ENCODE measurements at places on chromosomes 2 and 18.

- no peak for DNase-seq
- H3K4me1 ChIP-seq, result peaks cover 48% of the 10 kb centered on the region
- no peaks in the 10 kb centered on the region for H3K36me3 ChIP-seq
- H3K27me3 ChIP-seq, result no peaks in the 10 kb centered on the region
- no peak overlapping the region for H3K4me3 ChIP-seq
Measured at GRCh38 chr2:105798595-105798994, 53.9 kb downstream of the NCK2 start.

GRCh38 chr2:203574824-203575223 lies 39.7 kb upstream of the RAPH1 start:
- no peaks in the 10 kb centered on the region for H3K27me3 ChIP-seq
- no peak overlapping the region for H3K4me3 ChIP-seq
- no peaks in the 10 kb centered on the region for H3K36me3 ChIP-seq
- no peak overlapping the region for H3K27ac ChIP-seq

- H3K27me3 ChIP-seq, result no peaks in the 10 kb centered on the region
- H3K4me1 ChIP-seq, result no peaks in the 10 kb centered on the region
- H3K36me3 ChIP-seq, result no peaks in the 10 kb centered on the region
- no peak overlapping the region for H3K4me3 ChIP-seq
- DNase-seq, result no peak
Measured at GRCh38 chr18:31267823-31268481, 50.0 kb upstream of the DSG1 start.

DNA sequence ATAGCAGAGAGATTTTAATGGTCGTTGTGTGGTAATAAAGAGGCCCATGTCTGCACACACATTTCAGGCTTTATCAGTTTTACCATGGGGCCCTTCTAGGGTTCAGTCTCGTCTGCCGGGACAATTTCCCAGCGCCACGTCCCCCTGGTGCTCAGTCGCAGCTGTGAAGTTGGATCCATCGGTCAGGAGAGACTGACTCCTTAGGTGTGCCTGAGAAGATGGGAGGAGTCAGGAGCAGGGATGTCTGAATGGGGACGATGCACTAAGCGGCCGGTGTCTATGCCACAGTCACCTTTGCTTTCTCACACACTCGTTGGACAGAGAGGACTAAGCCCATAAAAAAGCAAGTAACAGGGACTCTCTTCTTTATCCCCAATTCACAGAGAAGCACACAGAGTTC lies 71.4 kb downstream of the TWIST2 start:
- no peak overlapping the region for H3K4me3 ChIP-seq
- H3K4me1 ChIP-seq, result no peaks in the 10 kb centered on the region
- H3K36me3 ChIP-seq, result no peaks in the 10 kb centered on the region
- H3K27me3 ChIP-seq, result no peaks in the 10 kb centered on the region

- peak; percentile 27 for DNase-seq
- peaks cover 13% of the 10 kb centered on the region for H3K27me3 ChIP-seq
- peaks cover 10% of the 10 kb centered on the region for H3K4me1 ChIP-seq
- peak overlapping the region; percentile 93 for H3K4me3 ChIP-seq
- H3K27ac ChIP-seq, result peak overlapping the region; percentile 77
- H3K36me3 ChIP-seq, result peaks cover 16% of the 10 kb centered on the region
Measured at GRCh38 chr18:159037-159652, 788 bp downstream of the USP14 start.

DNA sequence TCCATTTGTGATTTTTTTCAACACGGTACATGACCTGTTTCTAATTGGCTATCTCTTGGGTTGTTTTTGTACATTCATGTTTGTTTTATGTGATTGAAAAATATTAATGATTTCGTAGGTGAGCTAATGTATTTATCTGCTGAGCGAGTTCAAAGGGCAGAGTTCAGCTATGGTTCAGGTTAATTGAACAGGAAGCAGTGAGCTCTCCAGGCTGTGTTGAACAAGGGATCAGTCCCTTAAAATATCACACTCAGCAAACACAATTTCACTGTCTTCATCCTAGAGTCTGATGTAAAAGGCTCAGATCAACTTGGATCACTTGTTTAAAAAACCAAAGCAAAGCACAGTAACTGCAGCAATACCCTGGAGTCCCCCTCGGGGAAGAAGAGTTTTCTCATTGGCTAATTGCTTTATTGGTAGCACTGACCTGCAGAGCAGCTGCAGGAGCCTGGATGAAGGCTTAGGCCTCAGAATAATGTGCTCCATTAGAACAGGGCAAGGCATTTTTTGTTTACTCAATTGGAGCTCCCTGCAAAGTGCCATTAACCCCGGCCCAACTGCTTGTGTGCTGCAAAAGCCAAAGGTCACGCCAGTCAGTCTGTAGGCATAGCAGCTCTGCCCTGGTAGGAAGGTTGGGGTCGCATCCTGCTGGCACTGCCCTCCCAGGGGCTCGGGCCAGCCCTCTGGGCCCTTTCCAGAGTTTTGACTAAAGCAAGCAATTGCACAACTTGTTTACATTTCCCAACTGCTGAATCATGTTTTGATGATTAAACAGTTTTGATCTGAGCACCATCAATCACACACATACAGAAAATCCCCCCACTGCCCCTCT lies 10.5 kb downstream of the ONECUT2 start:
- H3K27ac ChIP-seq, result no peak overlapping the region
- H3K27me3 ChIP-seq, result peaks cover 60% of the 10 kb centered on the region
- peaks cover 35% of the 10 kb centered on the region for H3K4me1 ChIP-seq
- no peaks in the 10 kb centered on the region for H3K36me3 ChIP-seq

- no peaks in the 10 kb centered on the region for H3K36me3 ChIP-seq
- peaks cover 14% of the 10 kb centered on the region for H3K4me1 ChIP-seq
- no peak overlapping the region for H3K4me3 ChIP-seq
- no peak overlapping the region for H3K27ac ChIP-seq
- no peak for DNase-seq
- no peaks in the 10 kb centered on the region for H3K27me3 ChIP-seq
Measured at GRCh38 chr2:82278416-82278815, 1973.9 kb upstream of the LRRTM1 start.

DNA sequence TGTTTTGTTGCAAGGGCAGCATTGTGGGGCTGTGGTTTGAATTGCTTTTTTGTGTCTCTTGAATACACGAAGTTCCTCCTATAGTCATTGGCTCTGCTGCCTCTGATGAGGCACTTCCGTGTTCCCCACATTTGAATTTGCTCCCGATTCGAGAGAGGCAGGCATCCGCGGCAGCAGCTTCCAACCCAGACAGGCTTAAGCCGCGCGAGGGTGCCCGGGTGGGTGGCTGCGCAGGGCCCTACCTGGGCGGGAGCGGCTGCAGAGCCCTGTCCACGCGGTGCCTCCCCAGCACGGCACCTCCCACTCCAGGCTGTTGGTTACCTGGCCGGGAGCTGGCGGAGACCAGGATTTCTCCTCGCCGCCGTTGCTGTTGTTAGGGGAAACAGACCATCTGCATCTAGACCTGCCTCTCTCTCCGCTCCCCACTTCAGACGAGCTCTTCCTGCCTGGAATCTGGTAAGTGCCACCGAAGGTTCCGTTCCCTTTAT lies 151.3 kb downstream of the NEDD4L start:
- H3K4me1 ChIP-seq, result peaks cover 33% of the 10 kb centered on the region
- H3K27me3 ChIP-seq, result no peaks in the 10 kb centered on the region
- no peaks in the 10 kb centered on the region for H3K36me3 ChIP-seq
- peak overlapping the region; percentile 69 for H3K4me3 ChIP-seq
- DNase-seq, result peak; percentile 80

DNA sequence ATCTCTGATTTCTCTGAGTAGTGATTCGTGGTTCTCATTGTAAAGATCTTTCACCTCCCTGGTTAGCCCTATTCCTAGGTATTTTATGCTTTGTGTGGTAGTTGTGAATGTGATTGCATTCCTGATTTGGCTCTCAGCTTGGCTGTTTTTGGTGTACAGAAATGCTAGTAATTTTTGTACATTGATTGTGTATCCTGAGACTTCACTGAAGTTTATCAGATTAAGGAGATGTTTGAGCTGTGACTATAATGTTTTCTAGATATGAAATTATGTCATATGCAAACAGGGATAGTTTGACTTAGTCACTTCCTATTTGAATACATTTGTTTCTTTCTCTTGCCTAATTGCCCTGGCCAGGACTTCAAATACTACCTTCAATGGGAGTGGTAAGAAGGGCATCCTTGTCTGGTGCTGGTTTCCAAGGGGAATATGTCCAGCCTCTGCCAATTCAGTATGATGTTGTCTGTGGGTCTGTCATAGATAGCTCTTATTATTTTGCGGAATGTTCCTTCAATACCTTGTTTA lies 251.9 kb upstream of the ZNF804A start:
- H3K4me1 ChIP-seq, result no peaks in the 10 kb centered on the region
- no peak overlapping the region for H3K4me3 ChIP-seq
- no peak for DNase-seq
- no peaks in the 10 kb centered on the region for H3K36me3 ChIP-seq

- no peak overlapping the region for H3K27ac ChIP-seq
- H3K4me1 ChIP-seq, result peaks cover 16% of the 10 kb centered on the region
- peaks cover 47% of the 10 kb centered on the region for H3K27me3 ChIP-seq
- peak; percentile 91 for DNase-seq
- H3K36me3 ChIP-seq, result no peaks in the 10 kb centered on the region
- H3K4me3 ChIP-seq, result no peak overlapping the region
Measured at GRCh38 chr18:48412339-48412929, 3.3 kb upstream of the ZBTB7C start.

DNA sequence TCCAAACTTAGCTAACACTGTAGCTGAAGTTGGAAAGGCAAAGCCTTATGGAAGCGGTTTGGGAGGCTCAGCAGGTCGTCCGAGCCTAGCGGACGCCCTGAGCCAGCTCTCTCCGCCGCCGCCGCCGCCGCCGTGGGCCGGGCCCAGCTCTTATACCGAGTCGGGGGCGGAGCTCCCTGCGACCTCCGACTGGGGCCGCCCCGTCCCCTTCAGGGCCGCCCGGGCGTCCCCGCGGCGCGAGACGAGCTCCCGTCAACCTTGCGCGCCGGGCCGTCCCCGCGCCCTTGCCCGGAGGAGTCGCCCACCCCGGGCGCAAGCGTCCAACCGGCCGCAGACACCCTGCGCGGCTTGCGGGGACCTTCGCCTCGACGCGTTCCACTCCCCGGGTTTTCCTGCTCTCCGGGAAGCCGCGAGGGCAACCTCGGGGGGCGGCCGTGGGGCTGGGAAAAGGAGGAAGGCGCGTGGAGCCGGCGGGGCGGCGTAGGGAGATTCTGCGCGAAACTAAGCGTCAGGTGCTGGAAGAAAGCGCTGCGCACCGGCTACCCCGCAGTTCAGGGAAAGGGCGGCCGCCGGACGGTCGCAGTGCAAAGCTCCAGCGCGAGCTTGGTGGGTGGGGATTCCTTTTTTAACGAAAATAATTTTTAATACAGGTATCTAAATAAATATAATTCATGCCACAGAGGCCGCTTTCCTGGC lies at the start of gene SLC40A1:
TSS of gene SLC40A1 (minus strand) at position 129 of the 696 bp plus-strand sequence. CDS start 326 bp downstream, outside the sequence.
- peak within 1 kb of the TSS; percentile 86 for H3K4me3 ChIP-seq
- H3K27me3 ChIP-seq, result peaks cover 100% of the 10 kb centered on the region
- DNase-seq, result peak; percentile 73
- peaks cover 11% of the 10 kb centered on the region for H3K4me1 ChIP-seq
- H3K36me3 ChIP-seq, result no peaks in the 10 kb centered on the region

DNA sequence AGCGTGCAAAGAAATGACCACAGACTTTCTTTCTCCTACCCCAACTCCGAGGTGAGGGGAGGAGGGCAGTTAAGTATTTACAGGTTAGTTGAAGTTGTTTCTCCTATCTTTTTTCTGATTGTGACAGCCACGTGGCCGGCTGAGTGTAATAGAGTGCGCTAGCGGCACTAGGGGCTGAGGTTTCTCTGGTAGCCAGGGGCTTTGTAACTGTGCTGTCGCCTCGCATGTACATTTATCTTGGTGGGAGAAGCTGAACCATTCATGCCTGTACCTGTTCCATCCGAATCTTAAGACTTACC lies 214.1 kb upstream of the STON1 start:
- peak; percentile 62 for DNase-seq
- H3K4me1 ChIP-seq, result peaks cover 21% of the 10 kb centered on the region
- H3K36me3 ChIP-seq, result 0 out of 2 replicates have a peak, but pooled peaks cover 2% of the 10 kb centered on the region
- peak overlapping the region; percentile 57 for H3K27ac ChIP-seq
- H3K4me3 ChIP-seq, result peak overlapping the region; percentile 65

- no peaks in the 10 kb centered on the region for H3K36me3 ChIP-seq
- H3K4me3 ChIP-seq, result no peak overlapping the region
- H3K27me3 ChIP-seq, result no peaks in the 10 kb centered on the region
- no peak overlapping the region for H3K27ac ChIP-seq
Measured at GRCh38 chr2:26892133-26892532, 44.2 kb downstream of the DPYSL5 start.

DNA sequence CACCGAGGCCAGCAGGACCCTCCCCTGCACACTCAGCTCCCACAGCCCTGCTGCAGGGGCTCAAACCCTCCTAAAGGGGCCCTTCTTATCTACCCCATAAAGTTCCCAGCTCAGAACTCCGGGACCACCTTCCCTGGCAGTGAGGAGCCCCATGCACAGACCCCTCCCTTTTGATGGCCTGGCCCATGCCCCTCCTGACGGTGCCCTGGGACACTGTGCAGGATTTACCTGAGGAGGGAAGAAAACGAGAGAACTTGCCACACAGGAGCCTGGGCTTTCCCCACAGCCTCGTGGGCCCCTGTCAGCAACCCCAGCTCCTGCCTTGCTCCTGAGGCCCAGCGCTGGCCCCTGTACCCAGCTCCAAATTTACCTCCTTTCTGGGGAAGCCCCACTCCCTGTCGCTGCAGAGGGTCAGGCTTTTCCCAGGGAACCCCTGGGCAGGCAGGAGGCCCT lies 206.3 kb upstream of the SALL3 start:
- no peaks in the 10 kb centered on the region for H3K36me3 ChIP-seq
- H3K27me3 ChIP-seq, result no peaks in the 10 kb centered on the region
- no peak overlapping the region for H3K27ac ChIP-seq
- H3K4me3 ChIP-seq, result no peak overlapping the region
- no peaks in the 10 kb centered on the region for H3K4me1 ChIP-seq

GRCh38 chr18:32919799-32920198 lies 147.0 kb upstream of the KLHL14 start:
- no peaks in the 10 kb centered on the region for H3K27me3 ChIP-seq
- H3K4me1 ChIP-seq, result no peaks in the 10 kb centered on the region
- H3K27ac ChIP-seq, result no peak overlapping the region
- no peaks in the 10 kb centered on the region for H3K36me3 ChIP-seq

DNA sequence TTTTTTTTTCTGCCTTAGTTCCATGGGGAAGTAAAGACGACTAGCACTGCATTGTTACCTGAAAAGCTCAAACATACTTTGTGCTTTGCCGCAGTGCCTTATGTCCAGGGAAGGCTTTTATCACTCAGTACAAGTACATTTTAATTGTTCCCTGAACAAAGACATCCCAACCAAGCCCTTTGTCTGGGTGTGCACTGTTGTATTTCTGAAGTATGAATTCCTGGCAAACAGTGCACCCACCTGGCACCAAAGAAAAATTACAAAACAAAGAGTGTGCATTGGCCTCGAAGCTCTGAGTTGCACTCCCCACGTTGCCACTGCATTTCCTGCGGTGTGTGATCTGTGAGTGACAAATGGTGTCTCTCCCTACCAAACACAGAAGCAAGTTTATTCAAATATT lies 858.5 kb upstream of the PIK3C3 start:
- H3K27me3 ChIP-seq, result no peaks in the 10 kb centered on the region
- no peak overlapping the region for H3K27ac ChIP-seq
- no peaks in the 10 kb centered on the region for H3K4me1 ChIP-seq
- DNase-seq, result no peak
- H3K36me3 ChIP-seq, result no peaks in the 10 kb centered on the region

Measured in GM23338 (cell line).